Right renal pelvis (tissue), 4 donors: ENCODE measurements at places on chromosomes 4 and X. TPM values are rescaled to one million over a fixed set of nuclear protein-coding genes. Genes with fewer than 3 reads are reported as not detected.

The ADH5 gene
- 250 TPM for polyA plus RNA-seq

The CXCL1 gene
- polyA plus RNA-seq = 0.91 TPM

DNA sequence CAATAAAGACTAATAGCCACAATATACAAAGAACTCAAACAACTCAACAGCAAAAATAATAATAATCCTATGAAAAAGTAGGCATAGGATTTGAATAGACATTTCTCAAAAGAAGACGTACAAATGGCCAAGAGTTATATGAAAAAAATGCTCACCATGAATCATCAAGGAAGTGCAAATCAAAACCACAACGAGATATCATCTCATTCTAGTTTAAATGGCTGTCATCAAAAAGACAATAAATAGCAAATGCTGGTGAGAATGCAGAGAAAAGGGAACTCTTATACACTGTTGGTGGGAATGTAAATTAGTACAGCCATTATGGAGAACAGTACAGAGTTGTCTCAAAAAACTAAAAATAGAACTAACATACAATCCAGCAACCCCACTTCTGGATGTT, 18.8 kb downstream of the TLR6 start:
- DNase-seq = no peak

The DCHS2 gene
- polyA plus RNA-seq = 4.8 TPM

DNA sequence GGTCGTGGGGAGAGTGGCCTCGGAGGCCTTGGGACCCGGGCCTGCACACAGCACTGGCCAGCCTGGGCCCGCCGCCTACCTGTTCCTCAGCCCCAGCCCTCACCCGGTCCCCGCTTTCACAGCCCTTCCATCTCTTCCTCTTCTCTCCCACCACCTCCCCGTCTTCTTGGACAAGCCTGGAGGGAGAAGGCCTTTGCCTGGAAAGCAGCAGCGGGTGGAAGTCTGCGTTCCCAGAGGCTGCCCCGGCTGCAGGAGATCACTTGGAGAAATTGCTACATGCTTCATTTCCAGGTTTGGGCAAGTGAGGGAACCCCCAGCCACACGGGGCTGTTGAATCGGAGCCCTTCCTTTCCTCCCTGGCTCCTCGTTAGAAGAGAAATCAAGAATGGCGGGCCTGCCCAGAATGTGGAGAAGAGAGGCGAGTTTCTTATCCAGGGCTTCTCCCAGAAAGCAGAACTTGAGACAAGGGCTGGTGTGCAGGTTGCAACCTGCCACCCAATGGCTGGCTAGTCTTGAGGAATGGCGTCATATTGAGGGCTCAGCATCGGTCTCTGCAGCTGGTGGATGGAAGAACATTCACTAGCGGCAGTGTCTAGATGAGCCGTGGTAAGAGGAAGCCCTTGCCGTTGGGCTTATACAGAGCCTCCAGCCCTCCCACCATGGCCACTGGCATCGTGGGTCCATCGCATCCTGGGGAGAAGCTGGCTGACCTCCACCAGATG, 1.2 kb upstream of the PDZD4 start:
- no peak for DNase-seq

The TEX13B gene
- not detected for polyA plus RNA-seq

DNA sequence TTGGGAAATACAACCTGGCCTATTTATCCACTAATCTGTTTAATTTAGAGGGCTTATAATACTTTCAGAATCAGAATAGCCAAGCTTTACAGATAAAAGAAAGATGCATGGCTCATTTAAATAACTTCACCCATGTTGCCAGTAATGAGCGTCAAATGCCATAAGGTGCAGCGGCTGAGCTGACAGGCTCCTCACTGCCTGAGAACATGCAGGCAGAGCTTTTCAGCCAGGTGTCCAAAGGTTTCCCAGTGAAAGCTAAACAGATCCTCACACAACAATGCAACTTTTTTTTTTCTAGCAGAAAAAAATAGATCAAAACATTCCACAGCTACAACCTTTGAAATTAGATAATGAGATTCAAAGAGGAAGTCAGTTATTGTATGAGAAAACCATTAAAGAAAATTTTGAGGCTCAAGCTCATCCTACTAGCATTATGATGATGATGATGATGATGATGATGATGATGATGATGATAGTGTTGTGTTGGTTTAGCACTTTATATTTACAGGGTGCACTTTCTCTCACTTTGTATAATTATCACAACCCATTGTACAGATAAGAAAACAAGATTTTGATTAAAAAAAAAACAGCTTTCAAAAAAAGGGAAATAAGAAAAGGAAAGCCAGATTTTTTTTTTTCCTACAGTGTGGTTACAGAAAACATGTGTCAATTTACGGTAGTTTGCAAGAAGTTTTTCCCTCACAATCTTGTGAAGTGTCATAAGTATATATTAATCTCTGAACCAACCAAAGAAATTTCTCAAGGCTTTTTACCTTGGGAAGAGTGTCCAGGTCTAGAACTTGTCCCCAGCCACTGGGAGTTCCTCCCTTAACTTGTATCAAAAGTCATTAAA, 12.2 kb upstream of the TNIP3 start:
- no peak for DNase-seq

The CSAG3 gene
- not detected for polyA plus RNA-seq

DNA sequence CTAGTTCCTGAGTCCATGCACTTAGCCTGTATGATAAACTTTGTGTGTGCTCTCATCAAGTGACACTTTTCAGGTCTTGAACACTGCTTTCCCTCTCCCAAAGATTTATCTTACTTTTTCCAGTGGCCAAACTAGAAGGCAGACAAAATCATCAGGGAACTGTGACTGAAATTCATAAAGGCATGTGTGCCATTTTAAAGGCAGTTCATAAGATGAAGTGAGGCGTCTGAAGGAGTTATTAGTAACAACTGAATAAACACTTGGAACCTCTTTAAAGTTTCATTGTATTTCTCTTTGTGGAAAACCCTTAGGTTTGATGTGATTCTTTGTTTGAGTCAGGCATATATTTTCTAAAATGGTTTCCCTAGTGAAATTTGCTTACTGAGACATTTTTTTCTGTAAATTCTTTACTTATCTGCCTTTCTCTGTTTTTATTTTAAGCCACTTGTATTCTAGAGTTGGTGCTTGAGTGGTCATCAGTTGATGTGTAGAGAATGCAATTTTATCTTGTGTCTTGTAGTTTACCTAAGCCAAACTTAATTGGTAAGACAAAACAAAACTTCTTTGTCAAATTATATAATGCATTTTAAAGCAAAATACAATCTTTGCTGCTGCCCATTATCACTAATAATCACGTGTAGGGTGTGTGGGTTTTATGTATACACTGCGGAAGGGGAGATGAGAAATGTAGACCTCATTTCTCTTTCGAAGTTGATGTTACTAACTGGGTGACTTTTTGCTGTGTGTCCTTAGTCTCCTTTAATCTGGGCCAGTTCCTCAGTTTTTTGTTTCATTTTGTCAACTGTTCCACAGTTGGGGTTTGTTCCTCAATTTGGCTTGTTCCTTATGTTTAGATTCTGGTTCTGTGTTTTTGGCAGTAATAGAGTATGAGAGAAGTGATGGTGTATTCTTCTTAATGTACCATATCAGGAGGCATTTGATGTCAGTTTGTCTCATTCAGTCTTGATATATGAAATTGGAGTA, 56.8 kb downstream of the RBPJ start:
- DNase-seq = no peak

GRCh38 chrX:136275553-136275952, 24.4 kb upstream of the MAP7D3 start:
- no peak for DNase-seq

The C1QTNF7 gene
- 20.8 TPM for polyA plus RNA-seq

The PAGE2B gene
- polyA plus RNA-seq = not detected

DNA sequence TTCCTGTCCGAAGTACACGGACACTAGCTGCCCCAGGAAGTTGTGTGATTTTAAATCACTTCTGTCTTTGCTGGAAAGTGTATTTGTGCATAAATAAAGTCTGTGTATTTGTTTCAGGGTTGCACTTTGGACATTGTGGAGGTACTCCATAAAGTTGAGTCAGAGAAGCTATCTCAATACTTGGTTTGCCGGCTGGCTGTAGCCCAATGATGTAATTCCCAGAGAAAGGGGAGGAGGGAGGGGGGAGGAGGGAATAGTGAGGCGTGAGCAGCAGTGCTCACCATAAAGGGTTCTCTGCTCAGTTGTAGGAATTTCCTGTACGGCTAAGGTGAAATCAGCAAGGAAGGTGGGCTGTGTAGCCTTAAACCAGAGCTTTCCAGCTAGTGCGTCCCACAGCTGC, 7.5 kb downstream of the APEX2 start:
- no peak for DNase-seq

The PASD1 gene
- polyA plus RNA-seq = not detected

DNA sequence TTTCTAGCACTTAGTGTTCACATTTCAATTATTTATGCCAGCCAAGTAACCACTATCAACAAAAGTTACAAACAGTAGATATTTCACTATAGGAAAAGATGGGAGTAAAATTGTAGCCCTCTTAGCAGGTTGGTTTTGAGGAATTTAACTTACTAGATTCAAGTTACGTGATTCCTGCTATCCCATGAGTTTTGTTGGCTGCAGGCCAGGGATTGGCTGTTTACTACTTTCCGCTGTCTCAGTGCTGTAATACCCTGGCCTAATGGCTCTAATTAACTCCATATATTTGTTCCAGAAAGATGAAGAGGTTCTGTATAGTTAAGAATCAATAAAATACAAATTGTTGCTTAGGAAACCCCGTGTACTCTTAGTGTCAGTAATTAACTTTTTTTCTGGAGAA, 55.5 kb upstream of the MAGED1 start:
- DNase-seq = no peak

The MAGEE2 gene
- 0.49 TPM for polyA plus RNA-seq

DNA sequence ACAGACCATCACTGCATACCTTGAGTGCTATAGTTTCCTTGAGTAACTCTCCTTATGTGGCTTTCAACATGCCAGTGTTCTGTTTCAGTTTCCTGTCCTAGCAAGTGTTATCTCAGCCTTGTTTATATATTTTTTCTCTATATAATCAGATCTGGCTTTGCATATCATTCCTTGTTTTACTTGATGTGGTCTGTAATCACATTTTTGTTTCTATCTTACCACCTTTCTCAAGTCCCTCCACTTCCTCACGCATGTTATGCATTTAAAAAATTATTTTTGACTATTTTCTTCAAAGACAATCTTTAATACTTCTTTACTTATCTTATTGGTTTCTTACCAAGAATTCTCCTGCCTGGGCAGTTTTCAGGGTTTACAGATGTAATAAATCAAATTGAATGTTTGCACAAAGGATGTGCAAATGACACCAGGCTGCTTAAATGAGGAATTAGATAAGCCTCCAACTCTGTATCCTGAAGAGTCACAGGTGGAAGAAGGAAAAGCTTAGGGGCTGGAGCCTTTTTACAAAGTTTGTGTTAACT, 351.2 kb downstream of the BMPR1B start:
- DNase-seq = no peak

- DNase-seq = no peak
Observed at GRCh38 chr4:2843941-2844584, 419 bp downstream of the ADD1 start.

GRCh38 chr4:26086621-26087441, 172.8 kb downstream of the SMIM20 start:
- no peak for DNase-seq

DNA sequence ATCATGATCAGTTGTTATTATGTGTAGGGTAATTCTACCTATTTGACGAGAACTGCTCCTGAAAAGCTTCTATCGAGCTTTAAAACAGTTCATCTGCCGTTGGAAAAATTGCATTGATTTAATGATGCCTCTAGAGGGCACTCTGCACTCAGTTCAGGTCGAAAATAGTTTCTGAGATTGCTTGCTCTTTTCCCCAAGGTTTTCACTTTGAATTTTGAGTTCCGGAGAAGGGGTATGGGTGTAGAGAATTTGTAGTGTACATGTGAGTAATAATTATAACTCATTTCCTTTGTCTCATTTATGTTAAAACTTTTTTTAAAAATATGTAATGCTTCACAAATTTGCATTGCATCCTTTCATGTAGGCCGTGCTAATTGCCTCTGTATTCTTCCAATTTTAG, 28.4 kb upstream of the TNIP3 start:
- DNase-seq = no peak

DNA sequence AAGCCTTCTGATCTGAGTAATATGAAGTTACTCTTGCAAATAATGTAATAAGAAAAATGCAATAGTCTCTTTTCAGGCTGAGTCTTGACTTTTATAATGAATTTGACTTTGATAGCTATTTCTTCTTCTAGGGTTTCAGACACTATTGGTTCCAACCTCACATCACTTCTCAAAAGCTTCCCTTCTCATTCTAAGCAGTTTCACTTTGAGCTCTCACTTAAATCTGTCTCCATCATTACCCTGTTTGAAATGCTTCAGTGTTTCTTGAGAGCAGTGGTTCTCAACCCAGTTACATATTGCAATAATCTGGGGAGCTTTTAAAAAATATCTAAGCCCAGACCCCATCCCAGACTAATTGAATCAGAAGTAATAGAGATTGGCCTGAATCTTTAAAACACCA, 40.5 kb upstream of the BMP2K start:
- no peak for DNase-seq

DNA sequence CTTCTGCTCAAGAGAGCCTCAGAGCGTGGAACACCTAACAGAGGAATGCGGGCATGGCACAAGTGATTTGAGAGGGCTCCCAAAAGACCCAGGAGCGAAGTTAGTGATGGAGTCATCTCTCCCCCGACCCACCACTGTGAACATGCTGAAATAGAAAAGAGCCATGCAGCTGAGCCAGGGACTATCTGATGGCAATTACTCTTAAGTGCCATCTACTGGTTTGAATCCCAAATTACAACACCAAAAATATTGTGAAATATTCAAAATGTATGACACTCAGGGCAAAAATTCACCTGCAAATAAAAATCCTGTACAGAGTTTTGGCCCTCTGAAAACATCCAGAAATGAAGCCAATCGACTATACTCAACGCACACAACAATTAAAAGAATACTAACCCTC, 2038.9 kb upstream of the ADGRL3 start:
- DNase-seq = no peak

The CT45A6 gene
- polyA plus RNA-seq = not detected

The ASB12 gene
- polyA plus RNA-seq = 0.47 TPM

The JAKMIP1 gene
- polyA plus RNA-seq = 0.17 TPM

DNA sequence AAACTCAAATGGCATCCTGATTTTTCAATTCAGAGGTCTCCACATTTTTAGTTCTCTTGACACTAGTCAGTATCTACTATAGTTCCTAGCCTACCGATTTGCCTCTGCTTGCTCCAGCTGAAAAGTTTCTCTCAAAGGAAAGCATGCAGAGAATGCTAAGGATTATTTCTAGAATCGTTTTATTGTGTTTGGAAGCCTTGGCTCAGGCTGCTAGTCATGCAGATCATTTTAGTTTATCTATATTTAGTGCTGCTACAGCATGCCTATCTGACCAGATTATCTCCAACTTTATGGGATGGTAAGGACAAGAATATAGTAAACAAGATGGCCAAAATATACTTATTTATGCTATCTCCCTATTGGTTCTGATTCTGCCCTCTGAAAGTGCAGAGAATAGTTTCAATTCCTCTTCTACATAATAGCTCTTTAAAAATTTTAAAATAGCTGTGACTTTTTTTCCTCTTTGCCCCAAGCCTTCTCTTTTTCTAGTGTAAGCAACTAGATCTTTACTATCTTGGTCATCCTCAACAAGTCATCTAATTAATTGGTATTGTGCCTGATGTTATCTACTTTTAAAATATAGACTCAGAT, 15.7 kb upstream of the DRP2 start:
- no peak for DNase-seq
